Mesothelial cell of epicardium (in vitro differentiated cells): ENCODE measurements at places on chromosomes 3 and 15.
A peak's percentile ranks its signal among the peaks of the same experiment; 100 is the strongest.

DNA sequence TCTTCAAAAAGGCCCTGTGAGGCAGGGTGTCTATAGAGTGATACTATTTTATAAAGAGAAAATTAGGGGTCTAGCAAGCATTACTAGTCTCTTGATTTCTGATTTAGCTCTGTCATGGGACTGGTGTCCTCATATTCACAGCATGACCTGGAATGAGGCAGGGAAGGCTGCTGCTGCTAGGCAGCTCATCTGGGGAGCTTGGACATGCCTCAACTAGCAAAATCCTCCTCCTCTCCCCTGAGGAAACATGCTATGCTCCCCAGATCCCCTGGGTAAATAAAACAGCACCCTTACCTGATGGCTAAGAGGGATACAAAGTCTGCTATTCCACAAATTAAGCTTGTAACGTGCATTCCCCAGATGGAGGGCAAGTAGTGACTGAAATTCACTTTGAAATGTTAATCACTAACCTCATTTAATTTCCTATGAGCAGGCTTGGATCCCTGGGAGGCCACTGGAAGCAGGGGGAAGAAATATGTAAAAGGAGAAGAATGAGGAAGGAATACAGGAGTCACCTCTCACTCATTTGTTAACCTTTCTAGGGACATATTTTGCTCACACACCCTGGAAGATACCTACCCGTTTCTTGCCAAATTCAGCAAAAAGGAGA is 709.4 kb downstream of the SQOR start:
- DNase-seq: no peak
- H3K27ac ChIP-seq: peak overlapping the region; percentile 5
- no peaks in the 10 kb centered on the region for H3K36me3 ChIP-seq
- H3K4me1 ChIP-seq: peaks cover 10% of the 10 kb centered on the region

GRCh38 chr3:77412021-77412438 is 372.1 kb downstream of the ROBO2 start:
- H3K36me3 ChIP-seq: no peaks in the 10 kb centered on the region
- DNase-seq: no peak
- no peak overlapping the region for H3K4me3 ChIP-seq
- peaks cover 7% of the 10 kb centered on the region for H3K4me1 ChIP-seq
- H3K27ac ChIP-seq: no peak overlapping the region

GRCh38 chr3:124383051-124383450 is 347.2 kb upstream of the UMPS start:
- DNase-seq: no peak
- H3K4me3 ChIP-seq: no peak overlapping the region
- no peaks in the 10 kb centered on the region for H3K36me3 ChIP-seq
- H3K27me3 ChIP-seq: no peaks in the 10 kb centered on the region

GRCh38 chr3:122936335-122936734 is 91.2 kb downstream of the SEMA5B start:
- no peak overlapping the region for H3K27ac ChIP-seq
- peaks cover 10% of the 10 kb centered on the region for H3K27me3 ChIP-seq
- no peaks in the 10 kb centered on the region for H3K36me3 ChIP-seq
- no peak overlapping the region for H3K4me3 ChIP-seq

DNA sequence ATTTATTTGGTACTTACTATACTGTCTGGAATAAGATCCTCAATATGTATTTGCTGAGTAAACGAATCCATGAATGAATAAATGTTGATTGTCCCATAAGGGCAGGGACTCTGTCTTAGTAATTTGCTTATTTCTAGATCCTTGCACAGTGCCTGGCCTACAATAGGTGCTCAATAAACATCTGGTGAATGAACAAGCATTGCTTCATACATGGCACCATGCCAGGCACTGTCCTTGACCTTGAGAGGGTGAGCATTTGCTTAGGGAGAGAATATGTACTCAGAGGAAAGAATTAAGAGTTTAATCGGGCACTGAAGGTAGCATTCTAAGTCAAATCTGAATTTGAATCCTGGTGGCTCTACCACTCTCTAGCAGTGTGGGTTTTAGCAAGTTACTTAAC is 282.1 kb downstream of the THSD4 start:
- H3K4me1 ChIP-seq: peaks cover 57% of the 10 kb centered on the region
- no peaks in the 10 kb centered on the region for H3K27me3 ChIP-seq
- H3K27ac ChIP-seq: peak overlapping the region; percentile 24
- no peaks in the 10 kb centered on the region for H3K36me3 ChIP-seq
- H3K4me3 ChIP-seq: no peak overlapping the region

- no peak overlapping the region for H3K4me3 ChIP-seq
- H3K4me1 ChIP-seq: no peaks in the 10 kb centered on the region
- no peaks in the 10 kb centered on the region for H3K36me3 ChIP-seq
- no peak for DNase-seq
Observed at GRCh38 chr3:44326019-44326418, 12.5 kb upstream of the TCAIM start.

DNA sequence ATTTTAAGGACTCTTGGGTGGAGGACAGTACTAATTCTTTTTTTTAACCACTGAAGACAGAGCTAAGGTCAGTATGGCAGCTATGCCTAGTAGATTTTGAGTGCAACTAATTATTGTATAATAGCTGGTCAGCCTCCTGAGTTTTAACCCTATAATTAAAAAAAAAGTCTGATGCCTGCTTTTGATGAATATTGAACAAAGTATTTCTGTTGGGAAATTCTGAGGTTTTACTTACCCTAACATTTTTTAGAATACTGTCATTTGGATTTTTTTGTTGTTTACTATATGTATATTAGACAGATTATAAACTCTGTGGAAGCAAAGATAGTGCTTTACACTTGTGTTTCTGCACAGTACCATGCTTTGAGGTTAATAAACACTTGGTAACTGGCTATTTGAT is 20.8 kb downstream of the TCF12 start:
- H3K4me3 ChIP-seq: no peak overlapping the region
- peaks cover 7% of the 10 kb centered on the region for H3K4me1 ChIP-seq
- no peaks in the 10 kb centered on the region for H3K27me3 ChIP-seq
- no peak overlapping the region for H3K27ac ChIP-seq
- no peak for DNase-seq

- peaks cover 29% of the 10 kb centered on the region for H3K4me1 ChIP-seq
- H3K27me3 ChIP-seq: no peaks in the 10 kb centered on the region
- H3K4me3 ChIP-seq: peak overlapping the region; percentile 81
- H3K36me3 ChIP-seq: peaks cover 2% of the 10 kb centered on the region
- no peak for DNase-seq
- peak overlapping the region; percentile 98 for H3K27ac ChIP-seq
Observed at GRCh38 chr15:56886363-56886931, 32.0 kb upstream of the TCF12 start.
